ENCODE measurements at places on chromosomes 11 and 22.

GRCh38 chr11:118914987-118915386 is 10.7 kb downstream of the BCL9L start:
- DNase-seq = no peak

DNA sequence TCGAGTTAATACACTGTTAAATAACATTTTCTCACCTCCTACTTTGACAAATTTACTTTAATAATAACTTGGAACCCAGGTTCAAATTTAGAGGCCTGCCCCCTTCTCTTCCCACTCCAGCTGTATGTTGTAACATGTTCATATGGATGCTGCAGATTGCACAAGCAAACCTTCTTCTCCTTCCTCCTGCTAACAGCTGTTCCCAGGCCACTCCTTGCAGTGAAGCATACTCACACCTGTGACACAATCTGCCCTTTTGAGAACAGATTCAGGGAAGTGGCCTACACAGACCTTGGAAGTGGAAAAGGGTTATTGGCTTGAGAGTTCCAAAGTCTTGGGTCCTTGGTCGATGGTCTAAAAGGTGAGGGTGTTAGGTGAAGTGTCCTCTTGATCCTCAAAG is 131.9 kb downstream of the TEAD1 start:
- no peak for DNase-seq

- DNase-seq = no peak
These were observed 1945.3 kb upstream of the RAG2 start for GRCh38 chr11:38543311-38543710.

- no peak for DNase-seq
These were observed 132.9 kb upstream of the BLID start for GRCh38 chr11:122248939-122249338.

DNA sequence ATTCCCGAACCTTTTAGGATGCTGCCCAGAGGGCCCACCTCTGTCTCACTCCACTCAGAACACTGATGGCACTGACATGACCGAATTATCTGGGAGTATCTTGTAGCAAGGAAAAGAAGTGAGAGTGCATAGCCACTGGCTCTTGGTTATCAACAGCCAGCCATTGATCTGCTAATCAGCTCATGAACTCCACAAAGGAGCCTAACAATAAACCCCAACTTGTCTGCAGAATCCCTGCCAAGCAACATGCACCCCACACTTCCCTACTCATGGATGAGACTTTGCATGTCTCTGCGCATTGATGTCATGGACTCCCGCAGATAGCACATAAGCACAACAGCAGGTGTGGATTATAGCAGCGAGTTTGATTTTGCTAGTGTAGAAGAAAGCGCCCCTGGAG is 1538.9 kb upstream of the RAG2 start:
- DNase-seq = no peak

DNA sequence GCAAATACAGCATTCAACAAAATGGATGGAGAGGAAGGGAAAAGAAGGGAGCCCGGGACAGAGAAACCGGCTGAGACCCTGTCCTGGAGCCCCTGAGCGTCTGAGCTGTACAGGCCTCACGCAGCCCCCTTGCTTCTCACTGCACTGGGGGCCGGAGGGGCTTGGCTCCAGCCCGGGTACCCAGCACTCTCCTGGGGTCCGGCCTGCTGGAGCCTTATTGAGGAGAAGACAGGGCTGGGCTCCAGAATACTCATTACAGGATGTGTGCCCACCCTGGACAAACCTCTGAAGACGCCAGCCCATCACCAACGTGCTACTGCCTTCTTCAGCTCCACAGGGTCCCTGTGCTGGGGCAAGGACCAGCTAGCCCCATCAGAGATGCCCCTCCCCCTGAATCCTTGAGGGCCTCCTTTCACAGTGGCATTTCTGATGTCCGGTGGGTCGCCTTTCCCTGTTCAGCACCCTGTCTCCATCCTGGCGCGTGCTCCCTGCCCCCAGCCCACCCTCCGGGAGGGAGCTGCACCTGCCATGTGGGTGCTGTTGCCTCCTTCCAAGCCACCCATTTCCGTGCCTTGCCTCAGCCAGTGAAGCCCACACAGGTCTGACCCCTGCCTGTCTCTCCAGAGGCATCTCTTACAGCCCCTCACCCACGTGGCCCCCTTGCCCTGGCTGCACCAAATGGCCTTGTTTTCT is 14.6 kb upstream of the SUN2 start:
- DNase-seq = no peak

DNA sequence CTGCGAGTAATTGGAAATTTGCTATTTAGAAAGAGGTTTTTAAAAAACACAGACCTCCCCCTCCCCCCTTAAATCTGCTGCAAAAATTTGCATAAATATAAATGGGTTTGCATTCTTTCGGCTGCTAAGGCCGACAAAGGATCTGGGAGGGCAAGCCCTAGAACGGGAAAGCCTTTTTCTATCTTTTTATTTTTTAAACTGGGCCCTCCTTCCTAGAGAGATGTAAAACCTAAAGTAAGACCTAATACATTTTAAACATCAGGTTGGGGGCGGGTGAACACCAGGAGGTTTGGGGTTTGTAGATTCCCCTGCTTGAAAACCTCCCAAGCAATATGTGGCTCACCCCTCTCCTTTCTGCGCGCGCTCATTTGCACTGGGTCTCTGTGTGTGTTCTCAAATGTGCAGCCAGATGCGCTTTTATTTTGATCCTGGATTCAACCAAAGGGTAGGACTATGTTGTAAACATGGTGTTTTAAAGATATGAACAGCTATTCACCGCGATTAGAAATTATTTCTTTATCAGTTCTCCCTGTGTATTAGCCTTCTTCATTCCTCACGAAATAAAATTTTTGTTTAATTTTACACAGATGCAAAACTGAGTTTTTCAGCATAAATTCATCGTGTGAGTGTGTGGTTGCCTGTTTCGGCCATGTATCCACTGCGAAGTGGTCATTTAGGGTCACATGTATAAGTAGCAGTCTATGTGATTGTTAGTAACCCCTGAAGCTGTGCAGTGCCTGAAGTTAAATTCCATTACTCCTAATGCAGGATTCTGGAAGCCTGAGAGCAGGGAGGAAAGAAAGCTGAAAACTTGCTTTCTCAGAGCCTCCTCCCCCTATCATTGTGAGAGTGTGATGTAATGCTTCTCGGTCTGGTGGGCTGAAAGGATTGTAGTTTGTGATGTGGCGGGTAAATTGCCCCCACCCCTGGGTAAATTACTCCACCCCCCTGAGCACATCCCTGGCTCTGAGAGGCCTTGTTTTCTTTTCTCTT is 988 bp downstream of the TNRC6B start:
- DNase-seq = no peak

- peak; percentile 92 for DNase-seq
These were observed 52.9 kb upstream of the FDX1 start for GRCh38 chr11:110376711-110377324.

DNA sequence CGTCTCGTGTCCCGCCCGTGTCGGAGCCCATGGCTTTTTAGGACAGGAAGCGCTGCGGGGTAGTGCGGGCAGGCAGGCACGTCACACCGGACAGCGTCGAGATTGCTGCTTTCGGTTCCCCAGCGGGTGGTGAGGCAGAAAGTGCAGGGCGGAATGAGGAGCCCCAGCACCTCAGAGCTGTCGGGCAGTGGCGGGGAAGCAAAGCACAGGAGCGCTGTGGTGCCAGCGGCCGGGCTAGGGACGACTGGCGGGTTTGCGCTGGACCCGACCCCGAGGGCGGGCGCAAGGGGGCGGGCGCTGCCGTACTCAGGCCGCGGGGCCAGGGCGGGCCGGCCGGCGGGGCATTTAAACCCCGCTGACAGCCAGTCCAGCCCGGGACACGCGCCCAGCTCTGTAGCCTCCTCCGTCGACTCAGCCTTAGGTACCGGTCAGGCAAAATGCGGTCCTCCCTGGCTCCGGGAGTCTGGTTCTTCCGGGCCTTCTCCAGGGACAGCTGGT is at the start of gene SLC37A2:
TSS of gene SLC37A2 (plus strand) at position 375 of the 498 bp plus-strand sequence. CDS start at position 438, 63 bp downstream.
- DNase-seq = no peak

DNA sequence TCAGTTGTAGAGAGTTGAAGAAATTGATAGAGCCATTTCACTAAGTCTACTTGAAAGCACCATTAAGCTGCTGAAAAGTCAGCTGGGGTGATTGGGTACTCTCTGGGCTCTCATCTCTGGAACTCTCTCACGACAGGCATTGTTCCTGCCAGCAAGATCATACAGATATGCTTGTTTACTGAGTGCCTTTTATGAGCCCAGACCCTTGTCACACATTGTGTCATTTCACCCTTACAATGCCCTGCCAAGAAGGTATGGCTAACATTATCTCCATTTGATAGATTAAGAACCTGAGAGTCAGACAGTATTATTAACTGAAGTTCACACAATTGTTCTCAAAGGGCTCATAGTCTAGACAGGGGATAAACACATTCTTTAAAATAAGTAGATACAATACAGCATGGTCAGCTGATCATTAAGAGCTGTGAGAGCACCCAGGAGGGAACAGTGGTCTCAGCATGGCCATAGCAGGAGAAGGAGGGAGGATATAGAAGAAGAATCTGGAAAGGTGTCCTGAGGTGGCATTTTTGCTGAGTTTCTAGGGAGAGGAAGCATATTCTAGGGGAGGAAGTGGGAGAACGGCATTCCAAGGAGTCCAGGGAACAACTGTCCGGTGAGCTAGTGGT is 580.5 kb downstream of the INSC start:
- DNase-seq = no peak

DNA sequence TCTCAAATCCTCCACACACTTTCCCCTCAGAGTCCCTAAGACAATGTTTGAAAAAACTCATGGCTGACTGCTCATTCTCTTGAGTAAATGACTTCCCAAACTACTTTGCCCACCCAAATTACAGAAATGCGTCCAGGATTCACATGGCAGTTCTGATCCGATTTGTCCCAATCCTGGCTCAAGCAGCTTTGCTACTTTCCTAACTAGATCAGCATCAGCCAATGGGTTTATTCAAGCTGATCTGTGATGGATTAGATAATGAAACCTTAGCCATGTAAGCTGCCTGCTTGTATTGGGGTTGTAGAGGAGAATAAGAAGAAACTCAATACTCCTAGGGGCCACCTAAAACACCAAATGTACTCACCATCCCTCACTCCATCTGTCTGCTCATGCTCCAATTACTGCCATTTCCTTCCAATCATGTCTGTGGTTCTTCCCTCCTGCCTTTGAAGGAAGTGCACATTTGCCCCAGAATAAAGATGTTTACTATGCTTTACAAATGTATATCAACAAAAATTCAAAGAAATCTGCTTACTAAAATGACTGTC is 6.9 kb downstream of the RBFOX2 start:
- DNase-seq = no peak

Data from COR-L47 (cell line).